Right atrium auricular region (tissue), 2 donors: ENCODE measurements at places on chromosomes 6 and 20.

GRCh38 chr20:48064929-48065328 lies 279.6 kb upstream of the SULF2 start:
- no peak for DNase-seq

GRCh38 chr20:54633374-54634355 lies 158.3 kb downstream of the DOK5 start:
- DNase-seq: no peak

DNA sequence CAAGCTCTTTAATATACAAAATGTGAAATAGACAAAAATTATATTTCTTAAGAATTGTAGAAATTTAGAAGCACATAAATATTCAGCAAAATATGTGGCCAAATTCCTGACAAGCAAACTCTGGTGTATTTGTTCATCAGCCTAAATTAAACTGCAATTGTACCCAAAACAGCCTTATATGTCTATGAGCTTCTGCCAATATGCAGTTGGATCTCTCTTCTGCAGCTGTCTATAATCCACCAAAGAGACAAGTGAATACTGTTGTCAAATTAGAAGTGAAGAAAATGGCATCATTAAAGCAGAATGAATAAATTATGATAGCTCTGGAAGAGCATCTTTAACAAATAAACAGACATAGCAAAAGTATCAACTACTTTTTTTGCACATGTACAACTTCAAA lies 755.7 kb downstream of the GRIK2 start:
- no peak for DNase-seq

GRCh38 chr6:144265390-144265789 lies 19.7 kb upstream of the UTRN start:
- DNase-seq: no peak

DNA sequence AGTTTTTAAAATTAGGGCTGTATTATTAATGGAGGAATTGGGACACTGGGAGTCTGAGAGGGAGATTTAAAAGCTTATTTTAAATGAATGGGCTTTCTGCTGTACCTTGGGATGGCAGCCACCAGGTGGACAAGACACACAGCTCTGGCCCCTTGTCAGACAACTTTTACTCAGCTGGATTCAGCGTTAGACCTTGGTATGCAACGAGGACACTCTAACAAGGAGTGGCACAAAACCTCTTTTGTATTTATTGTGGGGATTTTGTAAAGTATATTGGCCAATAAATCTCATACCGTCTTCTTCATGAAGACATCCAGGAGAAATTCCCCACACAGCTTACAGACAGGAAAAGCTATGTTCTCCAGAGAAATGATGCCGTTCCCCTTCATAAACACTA lies 105.7 kb downstream of the LCA5 start:
- no peak for DNase-seq

DNA sequence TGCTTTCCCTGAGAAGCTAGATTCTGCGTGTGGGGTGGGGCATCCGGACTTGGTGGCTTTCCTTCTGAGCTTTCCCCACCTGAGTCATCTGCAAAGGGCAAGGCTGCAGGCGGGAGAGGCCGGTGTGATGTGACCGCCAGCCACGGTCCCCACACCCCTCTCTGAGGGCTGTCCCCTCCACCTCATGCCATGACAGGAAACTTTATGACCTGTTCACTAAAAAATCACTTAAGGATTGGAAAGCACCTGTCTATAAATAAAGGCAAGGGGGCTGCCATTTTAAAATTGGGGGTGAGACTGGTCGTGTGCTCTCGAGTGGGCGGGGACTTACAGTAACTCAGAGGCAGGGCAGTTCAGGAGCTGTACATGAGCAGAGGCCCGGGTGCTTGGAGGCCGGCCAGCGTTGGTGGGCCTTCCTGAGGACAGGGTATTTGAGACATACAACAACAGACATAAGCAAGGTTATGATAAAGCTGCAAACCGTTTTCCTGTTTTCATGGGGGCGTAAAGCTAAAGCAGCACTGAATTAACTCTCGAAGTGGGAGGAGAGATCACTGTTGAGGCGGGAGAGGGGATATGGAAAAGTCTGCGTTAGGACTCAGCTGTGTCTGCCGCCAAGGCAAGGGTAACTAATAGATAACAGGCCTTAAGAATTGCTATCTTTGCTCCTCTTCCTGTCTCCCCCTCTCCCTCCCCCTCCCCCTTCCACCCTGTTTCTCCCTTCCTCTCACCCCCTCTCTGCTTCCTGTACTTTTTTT lies 16.1 kb upstream of the SERPINB1 start:
- DNase-seq: no peak

GRCh38 chr6:148112851-148113319 lies 229.8 kb upstream of the SASH1 start:
- no peak for DNase-seq

DNA sequence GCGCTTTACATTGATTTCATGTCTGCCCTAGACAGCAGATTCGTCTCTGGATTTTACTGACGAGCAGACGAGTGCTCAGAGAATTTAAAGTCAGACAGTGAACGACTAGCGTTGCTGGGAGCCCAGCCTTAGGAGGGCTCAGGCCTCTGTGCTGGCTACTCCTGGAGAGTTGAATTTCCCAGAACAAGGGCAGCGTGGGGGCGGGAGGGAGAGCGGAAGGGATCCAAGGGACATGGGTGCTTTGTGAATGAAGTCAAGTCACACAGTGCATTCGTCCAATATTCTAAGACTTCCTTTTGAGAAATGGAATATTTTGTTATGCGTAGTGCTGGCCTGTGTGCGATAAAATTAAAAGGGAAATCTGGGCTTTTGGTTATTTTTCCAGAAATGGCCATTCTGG lies 126.5 kb downstream of the MYLK4 start:
- DNase-seq: no peak

DNA sequence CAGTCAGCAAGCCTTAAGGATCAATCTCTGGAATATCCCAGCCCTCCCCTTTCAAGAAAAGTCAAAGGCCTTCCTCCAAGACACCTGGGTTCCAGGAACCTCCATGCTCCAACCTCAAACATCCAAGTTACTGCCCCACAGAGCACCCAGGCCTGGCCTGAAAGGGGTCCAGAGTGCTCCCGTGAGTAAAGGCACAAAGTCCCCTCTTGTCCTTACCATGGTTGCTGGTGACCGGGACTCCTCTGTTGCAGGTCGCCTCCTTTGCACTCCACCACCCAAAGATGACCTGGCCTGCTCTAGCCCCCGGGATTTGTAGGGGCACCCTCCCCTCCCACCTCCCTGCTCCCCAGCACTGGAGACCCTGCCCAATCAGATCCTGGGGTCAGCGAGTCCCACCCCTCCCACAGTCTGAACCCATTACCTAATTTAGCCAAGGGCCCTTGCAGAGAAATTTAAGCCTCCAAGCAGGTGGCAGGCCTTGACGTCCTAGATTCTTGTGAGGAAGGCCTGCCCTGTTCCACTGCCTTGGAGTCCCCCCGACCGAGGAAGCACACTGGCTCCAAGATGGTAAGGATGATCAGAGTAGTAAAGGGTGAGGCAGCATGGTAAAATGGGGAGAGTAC lies at the start of gene TNNC2:
Gene TNNC2, minus strand, starts transcription at position 283 of the 623 bp plus-strand sequence. Its CDS starts 64 bp downstream, at position 219.
- no peak for DNase-seq

DNA sequence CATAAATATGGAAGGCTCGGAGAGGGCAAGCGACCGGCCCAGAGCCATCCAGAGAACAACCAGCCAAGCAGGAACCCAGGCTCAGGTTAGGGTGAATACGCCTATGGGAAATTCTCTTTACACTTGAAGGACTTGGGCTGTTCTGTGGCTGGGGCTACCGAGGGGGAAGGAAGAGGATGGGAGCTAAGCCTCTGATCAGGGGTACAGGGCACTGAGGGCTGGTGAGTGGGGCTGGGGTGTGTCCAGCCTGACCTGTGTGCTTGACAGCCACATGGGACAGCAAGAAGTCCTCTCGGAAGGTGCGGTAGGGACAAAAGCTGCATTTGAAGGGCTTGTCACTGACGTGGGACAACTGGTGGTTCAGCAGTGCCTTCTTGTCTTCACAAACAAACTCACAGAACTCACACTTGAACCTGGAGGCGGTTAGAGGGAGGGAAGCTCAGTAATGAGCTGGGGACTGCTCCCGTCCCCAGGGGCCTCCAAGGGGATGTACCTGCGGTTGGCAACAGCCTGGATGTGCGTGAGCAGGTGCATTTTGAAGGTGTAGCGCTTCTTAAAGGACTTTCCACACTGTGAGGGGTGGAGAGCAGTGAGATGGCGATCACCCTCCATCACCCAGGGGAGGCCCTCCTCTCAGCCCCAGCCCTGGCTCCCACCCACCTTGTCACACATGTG lies 11.9 kb downstream of the ZNF335 start:
- no peak for DNase-seq

DNA sequence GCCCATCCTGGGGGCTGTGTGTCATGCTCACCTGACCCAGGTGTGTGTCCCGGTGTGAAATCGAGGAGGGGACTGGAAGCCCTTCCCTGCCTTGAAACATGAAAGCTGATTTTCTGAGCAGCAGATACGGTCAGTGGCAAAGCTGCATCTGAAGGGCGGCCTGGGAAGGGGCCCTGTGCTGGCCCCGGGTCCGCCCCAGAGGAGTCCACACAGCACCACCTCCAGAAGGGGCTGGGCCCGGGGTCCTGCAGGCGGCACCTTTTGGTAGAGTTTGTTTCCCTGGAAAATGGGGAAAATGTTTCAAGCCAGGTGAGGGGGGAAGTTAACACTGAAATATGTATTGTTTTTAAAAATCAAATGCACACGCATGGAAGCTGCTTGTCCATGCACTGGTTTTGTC lies 20.8 kb downstream of the UCKL1 start:
- DNase-seq: no peak

- no peak for DNase-seq
Observed at GRCh38 chr6:165321150-165321549, 11.7 kb upstream of the C6orf118 start.

GRCh38 chr6:125195526-125195925 lies 42.0 kb downstream of the TPD52L1 start:
- no peak for DNase-seq
